Esophagus squamous epithelium (tissue), 5 donors: ENCODE measurements at places on chromosomes 7 and 10. TPM values are rescaled to one million over a fixed set of nuclear protein-coding genes. Genes with fewer than 3 reads are reported as not detected.

The TMEM196 gene
- total RNA-seq, result not detected

The TMEM225B gene
- not detected for total RNA-seq

The PLXDC2 gene
- total RNA-seq, result 50.4 TPM

The SHLD2 gene
- 24.1 TPM for total RNA-seq

The CCL26 gene
- total RNA-seq, result not detected

The CCDC172 gene
- total RNA-seq, result not detected

The HOXA5 gene
- total RNA-seq, result 7.4 TPM

The BZW2 gene
- 68.4 TPM for total RNA-seq

The SNX8 gene
- 17.9 TPM for total RNA-seq

The SRPK2 gene
- total RNA-seq, result 35.1 TPM

The CTAGE4 gene
- total RNA-seq, result 8.6 TPM

The IGFBP1 gene
- not detected for total RNA-seq

The CYP3A4 gene
- total RNA-seq, result not detected

The PLCE1 gene
- total RNA-seq, result 1.8 TPM

The CLCN1 gene
- total RNA-seq, result 0.13 TPM

The EGFR gene
- total RNA-seq, result 66.1 TPM

The TAS2R38 gene
- total RNA-seq, result not detected

The MAGI2 gene
- 5.5 TPM for total RNA-seq

The COL28A1 gene
- 0.11 TPM for total RNA-seq

The RTKN2 gene
- 10.1 TPM for total RNA-seq

The MARVELD1 gene
- 20.5 TPM for total RNA-seq

The GPR15LG gene
- 335 TPM for total RNA-seq

The DNAJC9 gene
- total RNA-seq, result 13.4 TPM

The NUDT13 gene
- total RNA-seq, result 1.3 TPM

The ZPBP gene
- total RNA-seq, result not detected

The TSPAN33 gene
- 0.44 TPM for total RNA-seq

The HYAL4 gene
- not detected for total RNA-seq

The SPDYE16 gene
- total RNA-seq, result not detected

The SPDYE3 gene
- total RNA-seq, result not detected

The BTBD16 gene
- total RNA-seq, result not detected

The BMPER gene
- total RNA-seq, result 0.76 TPM

The ENO4 gene
- total RNA-seq, result not detected

The PON3 gene
- 2.5 TPM for total RNA-seq

The CTBP2 gene
- 55.9 TPM for total RNA-seq

The OLAH gene
- 9.4 TPM for total RNA-seq

The AZGP1 gene
- 0.66 TPM for total RNA-seq

The ST8SIA6 gene
- 1.0 TPM for total RNA-seq
